ENCODE measurements at places on chromosomes 11 and 22. TPM values are rescaled to one million over a fixed set of nuclear protein-coding genes. Genes with fewer than 3 reads are reported as not detected.

Gene CDC45
- 11.9 TPM for total RNA-seq

Gene TYR
- total RNA-seq = not detected

Gene CSRP3
- 84.4 TPM for total RNA-seq

Gene C11orf58
- 142 TPM for total RNA-seq

Gene FJX1
- 16.4 TPM for total RNA-seq
